ENCODE measurements at places on chromosomes 7 and 10.

GRCh38 chr10:118214776-118215175 is 127.3 kb downstream of the FAM204A start:
- no peak for DNase-seq

DNA sequence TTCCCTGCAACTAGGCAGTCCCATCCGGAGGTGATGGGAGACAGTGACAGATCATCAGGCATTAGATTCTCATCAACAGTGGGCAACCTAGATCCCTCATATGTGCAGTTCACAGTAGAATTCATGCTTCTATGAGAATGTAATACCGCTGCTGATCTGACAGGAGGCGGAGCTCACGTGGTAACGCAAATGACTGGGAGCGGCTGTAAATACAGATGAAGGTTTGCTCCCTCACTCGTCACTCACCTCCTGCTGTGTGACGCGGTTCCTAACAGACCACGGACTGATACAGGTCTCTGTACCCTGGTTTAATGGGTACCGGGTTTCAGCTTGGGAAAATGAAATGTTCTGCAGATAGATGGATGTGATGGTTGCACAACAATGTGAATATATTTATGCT is 47.8 kb upstream of the PIK3AP1 start:
- DNase-seq: no peak

DNA sequence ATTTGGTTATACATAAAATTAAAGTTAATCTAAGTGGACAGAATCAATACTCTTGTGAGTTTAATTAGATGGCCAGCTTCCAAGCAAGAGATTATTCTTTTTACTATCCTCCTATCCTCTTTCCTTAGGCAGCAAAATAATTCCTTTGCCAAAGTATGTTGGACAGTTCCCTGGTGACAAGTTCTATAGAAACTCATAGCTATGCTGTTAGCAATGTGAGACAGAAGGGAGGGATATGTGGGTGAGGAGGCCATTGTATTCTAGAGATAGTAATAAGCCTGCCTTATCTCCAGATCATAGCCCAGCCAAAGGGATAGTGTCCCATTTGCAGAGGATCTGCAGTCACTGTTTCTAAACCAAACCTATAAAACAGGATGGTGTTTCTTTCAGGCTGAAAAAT is 181.6 kb upstream of the HDAC9 start:
- DNase-seq: no peak

DNA sequence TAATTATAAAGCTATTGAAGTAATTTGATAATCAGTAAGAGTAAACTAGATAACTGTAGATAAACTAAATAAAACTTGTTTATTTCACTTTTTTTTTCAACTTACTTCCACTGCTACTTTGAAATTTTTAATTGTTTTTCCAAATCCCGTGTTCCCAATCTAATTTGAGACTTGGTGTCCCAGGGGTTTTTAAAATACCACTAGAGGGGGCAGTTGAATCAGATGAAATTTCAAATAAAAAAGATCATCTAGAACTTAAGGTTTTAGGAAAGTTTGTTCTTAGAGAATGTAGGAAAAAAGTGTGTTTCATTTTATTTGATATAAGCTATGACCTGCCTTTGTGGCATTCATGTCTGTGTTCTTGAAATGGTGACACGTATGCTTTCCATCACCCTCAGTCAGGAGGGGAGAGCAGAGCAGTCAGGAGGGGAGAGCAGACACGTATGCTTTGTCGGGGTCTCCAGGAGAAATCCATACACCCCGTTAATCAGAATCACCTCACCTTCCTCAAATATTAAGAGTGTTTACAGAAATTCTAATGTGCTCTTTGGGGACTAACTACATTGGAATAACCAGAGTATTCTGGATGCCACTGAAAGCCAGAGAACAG is 49.9 kb downstream of the C10orf67 start:
- no peak for DNase-seq

- DNase-seq: no peak
Observed at GRCh38 chr10:54961040-54961439, 160.0 kb upstream of the PCDH15 start.

- no peak for DNase-seq
Observed at GRCh38 chr7:117132321-117133120, 179.2 kb downstream of the ST7 start.
